ENCODE measurements at places on chromosomes 3 and 15. TPM values are rescaled to one million over a fixed set of nuclear protein-coding genes. Genes with fewer than 3 reads are reported as not detected.

DNA sequence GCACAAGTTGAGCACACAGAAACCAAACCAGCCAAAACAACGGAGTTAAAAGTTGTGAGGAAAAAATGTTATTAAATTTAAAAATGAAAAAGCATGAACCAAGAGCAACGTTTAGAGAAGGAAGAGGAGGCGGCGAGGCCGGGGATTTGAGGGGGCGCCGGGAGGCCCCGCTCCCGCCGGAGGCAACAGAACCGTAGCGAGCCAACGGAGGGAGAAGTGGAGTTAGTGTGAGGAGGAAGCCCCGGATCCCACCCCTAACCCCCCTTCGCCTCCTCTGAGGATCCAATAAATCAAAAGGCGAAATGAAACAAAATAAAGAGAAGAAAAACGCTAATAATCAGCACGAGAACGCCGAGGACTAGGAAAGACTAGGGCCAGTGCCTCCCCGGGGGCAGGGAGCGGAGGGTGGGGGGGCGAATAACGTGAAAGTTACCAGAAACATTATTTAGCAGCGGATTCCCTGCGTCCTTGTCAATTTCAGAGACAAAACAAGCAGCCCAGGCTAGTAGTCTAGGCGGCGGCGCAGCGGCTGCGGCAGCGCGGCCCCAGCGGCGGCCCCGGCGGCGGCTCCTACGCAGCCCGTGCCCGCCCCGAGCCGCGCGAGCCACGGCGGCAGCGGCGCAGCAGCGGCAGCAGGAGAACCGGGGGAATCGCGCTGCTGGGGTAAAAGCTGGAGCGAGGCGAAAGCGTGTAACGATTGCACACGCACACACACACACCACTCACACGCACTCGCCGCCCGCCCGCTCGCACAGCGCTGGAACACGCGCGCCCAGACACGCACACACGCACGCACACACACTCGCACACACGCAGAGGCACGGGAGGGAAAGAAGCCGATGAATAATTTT lies 1.7 kb downstream of the MEIS2 start:
- peak; percentile 85 for DNase-seq

The RNF123 gene
- total RNA-seq, result 25.0 TPM

GRCh38 chr15:34364041-34364440 lies 3.0 kb downstream of the LPCAT4 start:
- DNase-seq, result no peak

The MINAR1 gene
- total RNA-seq, result 0.30 TPM

The CD200R1 gene
- total RNA-seq, result not detected

DNA sequence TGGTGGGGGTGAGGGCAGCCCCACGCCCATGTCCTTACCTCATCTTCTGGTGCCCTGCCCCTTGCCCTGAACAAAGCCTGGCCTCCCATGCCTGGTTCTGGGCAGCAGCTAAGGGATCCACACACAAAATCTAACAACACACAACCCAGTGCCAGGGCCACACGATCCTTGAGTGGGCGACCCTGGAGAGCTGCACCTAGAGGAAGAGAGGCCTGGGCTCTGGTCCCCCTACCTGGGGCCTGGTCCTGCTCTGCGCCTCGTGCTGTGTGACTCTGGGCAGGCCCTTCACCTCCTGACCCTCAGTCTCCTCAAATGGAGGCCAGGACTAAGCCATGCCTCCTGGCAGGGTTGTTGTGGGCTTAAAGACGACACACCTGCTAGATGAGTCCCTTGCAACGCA lies 20.0 kb upstream of the C3orf22 start:
- DNase-seq, result no peak

The NRROS gene
- 3.1 TPM for total RNA-seq

The GABRR3 gene
- not detected for total RNA-seq

- DNase-seq, result peak; percentile 84
Observed at GRCh38 chr15:67433495-67434099, 87.3 kb upstream of the C15orf61 start.

- no peak for DNase-seq
Observed at GRCh38 chr3:3739330-3740060, 59.7 kb upstream of the LRRN1 start.

DNA sequence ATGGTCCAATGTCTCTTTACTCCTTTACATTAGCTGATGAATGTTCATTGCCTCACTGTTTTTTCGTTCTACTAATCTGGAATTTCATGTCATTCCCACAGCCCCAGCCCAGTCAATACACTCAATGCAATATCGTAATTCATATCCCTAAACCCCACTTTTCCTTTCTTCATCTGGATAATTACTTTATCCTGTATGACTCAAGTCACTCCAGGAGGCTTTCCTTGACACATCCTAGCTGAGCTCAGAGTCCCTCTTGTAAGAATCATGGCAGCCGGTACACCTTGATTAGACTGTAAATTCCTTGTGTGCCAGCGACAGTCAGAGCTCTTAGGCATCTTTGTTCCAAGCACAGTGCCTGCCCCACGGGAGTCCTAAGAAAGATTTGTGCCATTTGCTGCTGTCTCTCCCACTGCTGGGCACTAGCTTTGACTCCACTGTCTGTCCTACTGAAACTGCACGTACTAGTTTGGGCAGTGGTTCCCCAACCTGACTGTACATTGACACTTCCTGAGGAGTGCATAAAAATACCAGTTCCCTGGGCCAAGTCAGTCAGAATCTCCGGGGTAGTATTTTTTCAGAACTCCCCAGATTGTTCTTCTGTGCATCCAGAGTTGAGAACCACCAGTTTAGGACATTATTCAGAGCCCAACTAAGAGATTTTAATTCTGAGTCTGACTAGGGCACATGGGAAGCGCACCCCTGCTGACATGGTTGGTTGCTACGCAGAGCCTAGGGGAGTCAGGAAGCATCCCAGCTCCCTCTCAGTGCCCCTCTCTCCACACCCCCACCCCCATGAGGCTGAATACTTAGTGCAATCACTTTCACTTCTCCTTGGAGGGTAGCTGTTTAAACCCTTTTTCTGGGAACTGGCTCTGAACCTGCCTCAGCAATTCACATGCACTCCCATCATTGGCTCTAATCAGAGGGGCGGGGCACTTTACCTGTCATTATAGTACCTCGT lies 19.5 kb upstream of the C3orf70 start:
- DNase-seq, result no peak

- DNase-seq, result no peak
Observed at GRCh38 chr3:32882603-32883025, 64.8 kb downstream of the TRIM71 start.

GRCh38 chr3:42042747-42043098 lies 48.4 kb upstream of the TRAK1 start:
- no peak for DNase-seq

DNA sequence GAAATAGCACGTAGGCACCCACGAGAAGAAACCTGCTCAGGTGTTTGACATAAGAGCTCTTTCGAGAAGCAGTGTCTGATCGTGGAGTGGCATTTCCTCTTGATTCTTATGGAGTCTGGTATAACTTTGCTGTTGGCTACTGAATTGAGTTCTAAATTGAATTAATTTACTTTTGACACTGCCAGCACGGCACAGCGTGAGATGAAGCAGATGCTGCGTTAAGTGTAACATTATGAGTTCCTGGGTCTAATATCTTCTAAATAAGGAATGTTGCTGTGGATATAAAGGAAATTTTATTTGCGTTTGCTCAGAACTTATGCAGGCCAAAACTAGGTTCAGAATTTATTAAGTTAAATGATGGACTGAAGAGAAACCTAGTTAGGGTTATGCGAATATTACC lies 919.9 kb downstream of the TUSC7 start:
- DNase-seq, result no peak

The PAK6 gene
- 83.9 TPM for total RNA-seq

The GOLGA8J gene
- total RNA-seq, result not detected

The NEK10 gene
- 1.7 TPM for total RNA-seq

DNA sequence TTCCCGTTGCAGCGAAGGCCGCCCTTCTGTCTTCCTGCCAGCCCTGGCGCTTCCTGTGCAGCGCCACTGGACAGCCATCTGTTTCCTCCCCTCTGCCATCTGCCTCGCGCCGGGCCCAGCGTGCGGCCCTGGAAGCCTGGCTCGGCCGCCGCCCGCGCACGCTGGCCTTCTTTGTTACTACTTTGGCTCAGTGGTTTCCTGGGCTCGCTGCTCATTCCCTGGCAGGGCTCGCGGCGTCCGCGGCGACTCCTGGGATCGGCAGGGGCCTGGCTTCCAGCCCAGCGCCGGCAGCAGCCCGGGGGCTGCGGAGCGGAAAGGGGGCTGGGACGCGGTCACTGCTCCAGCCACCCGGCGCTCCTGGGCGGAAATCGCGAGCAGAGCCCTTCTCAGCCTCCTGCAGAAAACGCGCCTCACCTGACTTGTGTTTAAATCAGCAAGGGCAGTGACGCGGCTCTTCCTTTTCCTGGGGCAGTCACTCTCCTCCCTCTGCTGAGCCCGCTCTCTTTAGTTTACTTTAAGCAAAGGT lies 10.0 kb downstream of the CMTM7 start:
- DNase-seq, result peak; percentile 94

The TMEM45A gene
- total RNA-seq, result 779 TPM

DNA sequence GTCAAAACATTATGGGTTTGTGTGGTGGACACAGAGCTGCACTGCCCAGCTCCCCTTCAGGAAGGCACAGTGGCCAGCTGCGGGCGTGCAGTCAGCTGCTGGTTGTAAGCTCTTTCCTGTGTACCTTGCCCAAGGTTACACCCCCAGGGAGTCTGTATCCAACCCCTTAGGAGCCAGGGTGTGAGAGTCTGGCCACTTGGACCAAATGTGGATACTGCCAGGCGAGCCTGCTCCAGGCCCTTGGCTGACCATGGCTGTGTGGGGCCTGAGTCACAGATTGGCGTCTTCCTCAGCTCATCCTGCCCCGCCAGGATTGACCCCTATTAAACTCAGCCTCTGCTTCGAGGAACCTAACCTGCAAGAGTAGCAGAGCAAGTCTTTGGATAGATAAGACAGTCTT lies 56.9 kb downstream of the ABHD5 start:
- DNase-seq, result no peak

GRCh38 chr15:70854666-70854976 lies 664 bp upstream of the LARP6 start:
- no peak for DNase-seq

DNA sequence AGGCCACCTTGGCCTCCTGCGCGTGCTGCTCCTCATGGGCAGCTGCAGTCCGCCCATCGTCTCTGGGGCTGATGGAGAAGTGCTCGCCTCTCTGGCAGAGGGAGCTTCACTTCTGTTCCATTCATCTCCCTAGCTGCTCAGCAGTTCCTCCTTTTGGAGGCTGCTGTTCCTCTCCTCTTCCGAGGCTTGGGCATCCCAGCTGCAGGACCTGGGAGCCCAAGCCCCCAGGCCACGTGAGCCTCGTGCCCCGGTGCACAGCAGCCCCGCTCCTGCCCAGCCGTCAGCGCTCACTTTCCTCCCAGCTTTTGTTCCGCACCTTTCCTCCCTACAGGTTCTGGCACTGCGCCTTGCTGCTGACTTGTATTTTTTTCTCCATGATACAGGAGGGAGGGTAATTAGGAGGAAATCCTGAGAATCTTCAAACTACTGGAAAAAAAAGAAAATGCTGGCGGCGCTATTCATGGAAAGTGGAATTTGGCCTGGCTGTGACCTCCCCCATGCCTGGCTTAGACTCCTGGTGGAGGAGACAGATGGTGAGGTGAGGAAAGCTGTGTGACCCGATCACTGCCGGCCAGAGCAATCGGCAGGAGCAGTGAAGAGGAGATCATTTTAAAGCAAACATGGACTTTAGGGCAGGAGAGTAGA lies 210.1 kb downstream of the CHST2 start:
- no peak for DNase-seq

GRCh38 chr15:98787936-98788757 lies 139.8 kb downstream of the IGF1R start:
- no peak for DNase-seq

The PROK2 gene
- total RNA-seq, result not detected

The MESP1 gene
- 1.2 TPM for total RNA-seq

The SPINK8 gene
- not detected for total RNA-seq

- DNase-seq, result no peak
Observed at GRCh38 chr15:91224755-91225380, 124.8 kb downstream of the SV2B start.

The SLC24A5 gene
- 3.6 TPM for total RNA-seq

DNA sequence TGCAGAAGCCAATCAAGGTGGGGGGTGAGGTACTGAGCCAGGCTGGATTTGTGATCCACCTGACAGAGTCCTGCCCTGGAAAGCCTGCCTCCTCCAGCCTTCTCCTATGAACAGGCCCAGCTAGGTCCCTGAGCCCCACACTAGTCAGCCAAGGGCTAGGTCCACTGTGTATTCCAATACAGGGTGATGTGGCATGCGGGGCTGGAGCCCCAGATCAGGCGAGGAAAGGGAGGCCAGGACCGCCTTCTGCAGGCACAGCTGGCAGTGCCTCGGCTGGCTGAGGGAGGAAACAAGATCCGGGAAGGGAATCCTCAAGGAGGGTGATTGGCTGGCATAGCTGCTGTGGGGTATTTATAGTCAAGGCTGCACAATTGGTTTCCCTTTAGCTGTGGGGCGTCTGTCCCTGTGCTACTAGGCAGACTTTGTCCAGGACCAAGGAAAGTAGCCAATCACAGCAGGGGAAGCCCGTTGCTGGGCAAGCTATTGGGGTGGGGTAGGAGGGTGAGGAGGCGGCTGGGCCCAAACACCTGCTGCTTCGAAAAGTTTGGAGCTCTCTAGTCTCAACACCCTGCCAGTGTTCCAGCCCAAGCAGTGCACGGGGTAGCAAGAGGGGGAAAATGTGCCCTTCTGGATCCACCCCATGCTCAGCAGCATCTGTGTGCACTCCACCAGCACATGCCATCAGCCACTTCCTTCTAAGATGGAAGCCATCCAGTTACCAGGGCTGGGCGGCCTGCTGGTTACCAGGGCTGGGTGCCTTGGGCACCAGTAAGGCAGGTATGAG lies 5.9 kb downstream of the KY start:
- no peak for DNase-seq

GRCh38 chr3:56706629-56707028 lies 23.6 kb upstream of the TASOR start:
- no peak for DNase-seq

The TMEM207 gene
- not detected for total RNA-seq

GRCh38 chr3:25505581-25505980 lies 77.5 kb downstream of the RARB start:
- no peak for DNase-seq

- DNase-seq, result no peak
Observed at GRCh38 chr3:38655708-38656300, 6.3 kb upstream of the SCN5A start.

- no peak for DNase-seq
Observed at GRCh38 chr3:4314688-4315087, 11.5 kb downstream of the SETMAR start.

DNA sequence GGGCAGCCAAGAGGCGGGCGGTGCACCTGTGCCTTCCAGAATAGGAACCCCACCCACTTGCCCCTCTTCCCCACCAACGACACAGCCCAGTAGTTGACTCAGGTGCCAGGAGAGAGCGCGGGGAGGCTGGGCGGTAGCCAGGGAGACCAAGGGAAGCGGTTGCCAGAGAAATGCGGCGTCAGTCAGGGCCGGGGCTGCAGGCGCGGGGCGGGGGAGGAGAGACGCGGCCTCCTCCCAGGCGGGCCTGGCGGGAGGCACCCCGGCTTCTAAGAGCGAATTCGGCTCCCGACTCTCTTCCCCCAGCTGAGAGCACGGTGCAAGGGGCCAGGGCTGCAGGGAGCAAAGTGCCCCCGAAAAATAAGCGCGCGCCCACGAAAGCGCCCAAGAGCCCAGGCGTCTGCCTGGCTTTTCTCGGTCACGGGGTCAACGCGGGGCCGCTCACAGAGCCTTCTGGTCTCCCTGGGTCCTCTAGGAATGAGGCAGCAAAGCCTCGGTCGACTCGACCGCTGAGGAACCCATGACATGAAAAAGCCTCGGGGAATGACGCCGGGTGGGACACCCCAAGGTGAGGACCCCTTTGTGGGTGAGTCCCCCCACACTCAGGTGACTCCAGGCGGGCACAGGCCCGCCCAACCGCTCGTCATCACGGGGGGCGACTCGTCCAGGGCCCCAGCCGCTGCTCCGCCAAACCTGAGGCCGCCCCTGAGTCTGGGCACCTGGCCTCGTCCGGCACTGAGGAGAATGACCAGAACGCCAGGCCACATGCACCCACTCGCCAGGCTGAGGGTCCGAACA lies 716 bp downstream of the CPEB1 start:
- no peak for DNase-seq

All from lower leg skin (tissue), 4 donors.